GM10248 (cell line): ENCODE measurements at places on chromosomes 3 and 15.

DNA sequence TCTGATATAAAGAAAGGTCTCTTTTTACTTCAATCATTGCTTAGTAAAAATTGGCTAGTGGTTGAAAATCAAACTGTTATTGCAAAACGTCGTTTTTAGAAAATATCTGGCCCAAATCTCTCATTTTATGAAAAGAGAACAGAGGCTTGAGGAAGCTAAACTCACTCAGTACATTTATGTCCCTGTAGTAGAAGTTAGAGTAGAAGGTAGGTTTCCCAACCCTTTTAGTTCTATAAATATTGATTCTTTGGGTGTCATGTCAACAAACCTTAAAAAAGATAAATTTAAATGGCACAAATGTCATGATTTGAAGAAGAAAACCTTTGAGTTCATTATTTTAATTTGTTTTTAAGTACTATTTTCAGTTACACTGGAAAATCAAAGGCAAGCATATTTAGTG is 722.3 kb upstream of the NECTIN3 start:
- DNase-seq = no peak

GRCh38 chr3:55144015-55144673 is 216.3 kb upstream of the LRTM1 start:
- DNase-seq = no peak

- DNase-seq = no peak
These were observed 104.9 kb upstream of the ZBED2 start for GRCh38 chr3:111700054-111700453.

- no peak for DNase-seq
These were observed 54.5 kb upstream of the MEX3B start for GRCh38 chr15:82100111-82100929.

DNA sequence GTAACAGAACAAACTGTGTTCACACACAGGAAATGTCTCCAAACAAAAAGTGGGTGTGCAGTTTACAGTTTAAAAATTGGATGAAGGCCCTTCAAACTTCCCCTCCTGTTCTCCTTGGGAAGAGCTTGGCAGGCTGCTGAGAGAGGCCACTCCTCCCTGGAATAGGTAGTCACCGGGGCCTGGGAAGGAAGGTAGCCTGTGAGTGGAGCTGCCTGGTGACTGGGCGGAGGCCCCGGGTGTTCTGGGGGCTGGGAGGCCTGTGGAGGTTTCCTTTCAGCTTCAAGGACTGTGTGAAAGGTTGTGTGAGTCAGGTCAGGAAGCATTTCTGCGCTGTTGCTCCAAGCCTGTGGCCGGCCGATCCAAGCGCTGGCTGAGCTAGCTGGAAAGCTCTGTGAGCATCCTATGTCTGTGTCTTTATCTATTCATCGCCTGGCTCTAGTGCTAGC is 14.1 kb downstream of the SLCO3A1 start:
- DNase-seq = no peak

GRCh38 chr3:31352331-31352730 is 180.4 kb upstream of the STT3B start:
- DNase-seq = no peak

DNA sequence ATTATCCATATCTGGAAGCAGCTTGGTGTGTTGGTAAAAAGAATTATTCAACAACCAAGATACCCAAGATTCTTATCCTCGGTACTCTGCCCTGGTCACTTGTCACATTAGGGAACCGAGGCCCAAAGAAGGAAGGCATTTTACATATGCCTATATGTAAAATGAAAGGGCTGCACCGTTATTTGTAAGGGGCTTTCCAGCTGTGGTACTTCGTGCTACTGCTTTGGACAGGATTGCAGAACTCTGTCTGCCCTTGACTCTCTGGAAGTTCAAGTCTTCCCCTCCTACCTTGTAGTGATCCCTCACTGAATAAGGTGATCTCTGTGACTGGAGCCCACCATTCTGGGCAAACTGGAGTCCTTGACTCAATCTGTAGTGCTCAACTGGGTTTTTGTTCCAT is 198.9 kb upstream of the TOPAZ1 start:
- no peak for DNase-seq

DNA sequence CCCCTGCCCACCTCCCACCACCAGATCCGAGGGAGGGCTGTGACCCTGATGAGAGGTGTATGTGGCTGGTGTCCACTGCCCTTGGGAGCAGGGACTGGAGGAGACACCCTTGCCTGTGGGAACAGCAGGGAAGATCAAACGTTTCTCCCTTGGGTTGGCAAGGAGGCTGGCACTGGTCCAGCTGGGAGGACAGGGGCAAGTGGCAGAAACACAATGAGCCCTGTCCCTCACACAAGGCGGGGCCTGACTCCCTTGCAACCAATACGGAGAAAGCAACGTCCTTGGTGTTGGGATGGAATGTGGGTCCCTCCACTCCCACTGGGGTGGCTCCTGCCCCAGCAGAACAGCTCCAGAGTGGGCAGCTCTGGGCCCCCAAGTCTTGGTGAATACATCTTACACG is 5.2 kb downstream of the HYAL2 start:
- DNase-seq = no peak

- peak; percentile 48 for DNase-seq
These were observed 600 bp upstream of the USP3 start for GRCh38 chr15:63503739-63504246.

DNA sequence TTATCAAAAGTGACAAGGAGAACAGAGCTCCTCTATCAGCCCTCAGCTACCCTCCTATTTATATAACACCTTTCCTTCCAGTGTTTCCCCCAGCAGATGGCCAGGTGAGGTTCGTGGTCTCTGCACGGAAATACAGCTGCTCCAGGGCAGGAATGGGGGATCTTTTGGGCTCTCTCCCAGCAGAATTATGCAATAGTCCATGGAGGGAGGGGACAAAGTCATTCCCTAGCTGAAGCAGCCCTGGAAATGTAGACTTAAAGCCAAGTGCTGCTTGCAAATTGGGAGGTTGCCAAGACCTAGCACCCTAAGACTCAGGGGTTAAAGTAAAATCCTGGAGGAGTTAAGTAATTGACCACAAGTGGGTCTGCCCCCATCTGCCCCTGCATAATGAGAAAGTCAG is 256.3 kb downstream of the LRTM1 start:
- no peak for DNase-seq

GRCh38 chr3:27484015-27484844 is at the start of gene SLC4A7:
Gene SLC4A7 (minus strand): TSS chr3:27484384. CDS start chr3:27484126, 258 bp downstream.
- peak; percentile 98 for DNase-seq

GRCh38 chr3:130857336-130858026 is 36.4 kb upstream of the ATP2C1 start:
- DNase-seq = no peak

DNA sequence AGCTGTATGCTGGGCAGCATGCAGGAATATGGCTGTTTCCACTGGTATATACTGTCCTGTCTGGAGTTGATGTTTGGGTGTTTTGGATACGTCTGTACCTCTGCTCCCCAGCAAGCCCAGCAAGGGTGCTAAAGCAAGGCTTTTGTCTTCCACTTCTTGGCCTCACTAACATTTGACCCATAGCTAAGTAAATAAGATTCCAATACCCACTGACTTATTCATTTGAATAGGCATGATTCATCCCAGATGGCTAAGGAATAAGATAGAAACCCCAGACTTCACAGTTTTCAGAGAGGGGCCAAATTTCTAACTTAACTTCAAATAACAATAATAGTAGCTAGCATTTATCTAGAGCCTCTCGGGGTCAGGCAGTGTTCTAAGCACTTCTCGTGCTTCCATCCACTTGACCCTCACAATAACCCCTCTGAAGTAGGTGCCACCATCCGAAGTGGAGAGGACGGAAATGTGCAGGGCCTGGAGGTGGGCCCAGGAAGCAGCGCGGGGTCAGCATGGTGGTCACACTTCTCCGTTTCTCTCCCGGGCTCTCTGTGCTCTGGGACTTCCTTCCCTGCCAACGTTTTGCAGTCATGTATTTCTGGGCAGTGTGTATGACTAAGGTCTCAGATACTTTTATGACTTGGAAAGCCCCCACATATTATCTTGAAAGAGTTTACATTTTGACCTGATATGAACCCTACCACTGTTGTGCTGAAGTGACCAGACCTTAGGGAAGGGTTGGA is 39.3 kb downstream of the LRRK1 start:
- DNase-seq = no peak
